ENCODE measurements at places on chromosomes 16 and 17.

DNA sequence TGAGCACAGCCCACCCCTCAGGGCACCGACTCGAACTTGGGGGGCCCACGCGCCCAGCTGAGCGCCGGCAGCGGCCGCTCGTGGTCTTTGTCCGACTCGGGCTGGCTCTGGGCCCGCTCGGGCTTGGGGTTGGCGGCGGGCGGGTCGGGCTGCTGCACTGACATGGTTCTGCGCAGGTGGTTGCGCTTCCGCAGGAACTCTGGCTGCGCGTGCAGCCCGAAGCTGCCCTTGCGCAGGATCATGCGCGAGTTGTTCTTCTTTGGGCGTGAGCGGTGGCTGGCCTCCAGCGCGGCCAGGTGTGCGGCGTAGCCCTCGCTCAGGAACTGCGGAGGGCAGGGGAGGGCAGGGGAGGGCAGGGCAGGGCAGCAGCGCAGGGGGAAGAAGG, 11.1 kb downstream of the PIMREG start:
- peak; percentile 21 for DNase-seq

DNA sequence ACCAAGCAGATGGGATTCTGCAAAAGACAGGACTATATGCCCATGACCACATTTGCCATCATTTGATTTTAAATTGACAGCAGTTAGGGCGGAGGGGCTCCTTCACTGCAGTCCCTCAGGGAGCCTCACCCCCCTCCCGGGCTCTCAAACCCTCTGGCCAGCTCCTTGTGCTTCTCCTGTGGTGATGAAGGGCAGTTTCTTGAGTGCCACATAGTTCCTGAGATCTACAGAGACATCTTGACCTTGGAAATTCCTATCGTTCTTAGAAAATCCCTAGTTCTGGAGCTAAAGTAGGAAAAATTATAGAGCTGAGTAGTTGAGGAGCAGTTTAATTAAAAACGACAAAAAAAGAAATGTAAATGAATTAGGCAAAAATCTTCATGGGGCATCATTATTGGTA, 231.5 kb downstream of the CCDC182 start:
- no peak for DNase-seq

GRCh38 chr17:45874151-45874550, 20.2 kb upstream of the MAPT start:
- peak; percentile 24 for DNase-seq

DNA sequence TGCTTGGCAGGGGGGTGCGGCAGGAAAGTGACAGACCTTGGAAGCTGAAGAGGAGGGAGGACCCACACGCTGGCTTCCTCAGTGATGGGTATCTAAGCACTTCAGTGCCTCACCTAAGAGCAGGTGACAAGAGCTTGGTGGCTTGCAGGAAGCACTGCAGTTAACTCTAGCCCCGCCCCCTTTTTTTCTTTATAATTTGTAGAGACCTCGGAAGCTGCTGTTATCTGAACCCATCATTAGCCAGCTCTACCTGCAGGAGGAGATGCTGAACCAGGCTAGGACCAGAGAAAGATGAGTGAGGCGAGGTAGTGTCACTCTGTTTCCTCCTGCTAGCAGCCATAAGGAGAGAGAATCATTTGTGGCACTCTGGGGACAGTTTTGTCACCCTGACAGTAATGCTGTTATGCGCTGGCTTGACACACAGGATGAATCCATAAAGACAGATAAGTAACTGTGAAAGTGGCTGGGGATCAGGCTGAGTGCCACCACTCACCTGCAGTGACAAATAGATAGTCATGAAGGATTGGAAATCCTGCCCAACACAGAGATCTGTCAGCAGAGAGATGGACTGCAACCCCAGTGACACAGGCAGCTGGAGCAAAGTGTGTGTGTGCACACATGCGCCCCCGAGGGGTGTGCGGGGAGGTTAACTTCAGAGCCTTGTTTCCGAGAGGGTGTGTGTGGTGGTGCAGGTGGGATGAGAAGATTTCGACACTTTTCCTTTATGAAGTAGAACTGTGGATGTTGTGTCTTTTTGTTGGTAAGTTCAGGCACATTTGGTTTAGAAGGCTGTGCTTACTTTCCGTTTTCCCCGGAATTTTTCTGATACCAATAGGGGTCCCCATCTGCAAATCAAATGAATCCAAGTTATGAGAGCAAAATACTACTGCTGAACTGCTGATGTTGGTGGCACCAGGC, 224.0 kb downstream of the IRX3 start:
- DNase-seq, result no peak

DNA sequence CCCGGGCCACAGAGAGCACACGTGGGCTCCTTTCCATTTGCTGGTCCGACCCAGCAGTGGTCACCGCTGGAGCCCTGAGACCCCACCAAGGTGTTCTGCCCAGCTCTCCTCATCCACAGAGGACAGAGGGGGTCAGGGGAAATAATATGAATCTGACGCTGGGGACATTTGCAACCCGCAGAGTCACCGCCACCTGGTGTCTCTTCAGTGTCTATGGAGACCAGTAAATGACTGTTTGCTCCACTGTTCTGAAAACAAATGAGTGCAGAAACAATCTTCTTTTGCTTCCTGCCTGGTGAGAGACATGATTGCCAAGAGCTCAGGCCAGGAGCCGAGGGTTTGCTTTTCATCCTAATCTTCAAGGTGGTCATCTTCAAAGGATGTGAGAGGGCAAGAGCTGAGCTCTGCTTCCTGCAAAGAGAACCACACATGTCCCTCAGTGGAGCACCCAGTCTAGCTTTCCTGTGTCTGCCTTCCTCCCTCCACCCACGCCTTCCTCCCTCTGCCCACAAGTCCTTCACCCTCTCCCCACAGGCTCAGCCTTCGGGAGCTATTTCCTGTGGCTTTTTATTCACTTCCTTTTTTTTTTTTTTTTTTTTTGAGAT, 14.7 kb upstream of the KLHDC4 start:
- peak; percentile 30 for DNase-seq

GRCh38 chr17:39921323-39921722, 2.9 kb upstream of the GSDMB start:
- DNase-seq, result peak; percentile 41

DNA sequence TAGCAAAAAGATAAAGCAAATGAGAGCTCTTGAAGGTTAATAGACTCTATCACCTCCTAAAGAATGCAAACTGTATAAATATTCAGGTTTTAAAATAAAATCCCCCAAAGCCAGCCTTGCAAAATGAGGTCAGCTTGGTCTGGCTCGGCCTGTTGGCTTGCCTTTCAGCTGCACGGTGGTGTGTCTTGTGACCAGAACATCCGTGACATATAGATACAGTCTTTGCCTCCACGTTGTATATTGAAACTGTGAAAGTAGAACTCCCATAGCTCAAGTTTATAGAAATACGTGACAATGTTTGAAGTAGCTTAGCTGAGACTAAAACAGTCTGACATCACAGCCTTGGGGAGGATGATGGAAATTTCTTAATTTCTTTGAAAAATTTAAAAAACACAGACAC, 236.6 kb upstream of the MYOCD start:
- no peak for DNase-seq

DNA sequence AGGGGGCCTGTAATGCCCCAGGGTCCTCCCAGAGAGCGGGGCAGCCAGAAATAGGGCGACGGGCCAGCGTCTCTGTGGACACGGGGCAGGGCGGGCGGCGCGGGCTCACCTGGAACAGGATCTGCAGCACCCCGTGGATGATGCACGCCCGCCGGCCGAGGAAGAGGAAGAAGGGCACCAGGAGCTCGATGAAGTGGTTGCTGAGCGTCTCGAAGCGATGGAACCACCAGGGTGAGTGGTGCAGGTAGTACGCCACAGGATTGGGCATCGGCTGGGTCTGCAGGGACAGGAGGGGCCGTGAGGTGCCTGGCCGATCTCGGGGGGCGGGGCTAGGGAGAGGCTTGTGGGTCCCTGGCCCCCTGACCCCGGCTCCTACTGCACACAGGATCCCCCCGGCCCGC, 78.9 kb upstream of the GNG13 start:
- no peak for DNase-seq

DNA sequence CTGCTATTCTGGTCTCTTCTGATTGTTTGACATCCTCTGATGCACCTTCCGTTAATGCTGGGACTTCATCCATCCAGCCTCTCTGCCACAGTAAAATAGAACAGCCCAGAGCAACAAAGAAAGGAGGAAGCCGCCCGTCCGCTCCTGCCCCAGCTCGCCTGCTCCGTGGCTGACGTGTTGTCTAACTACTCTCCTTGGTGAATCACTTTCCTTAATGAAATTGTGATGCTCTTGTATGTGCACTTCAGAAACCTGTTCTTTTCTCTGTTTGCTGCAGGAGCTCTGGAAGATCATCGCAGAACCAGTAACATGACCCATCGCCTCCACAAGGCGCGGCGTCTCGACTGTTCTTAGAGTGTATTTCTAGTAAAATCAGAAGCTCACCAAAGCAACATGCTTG, 24.3 kb downstream of the METTL22 start:
- DNase-seq, result no peak

DNA sequence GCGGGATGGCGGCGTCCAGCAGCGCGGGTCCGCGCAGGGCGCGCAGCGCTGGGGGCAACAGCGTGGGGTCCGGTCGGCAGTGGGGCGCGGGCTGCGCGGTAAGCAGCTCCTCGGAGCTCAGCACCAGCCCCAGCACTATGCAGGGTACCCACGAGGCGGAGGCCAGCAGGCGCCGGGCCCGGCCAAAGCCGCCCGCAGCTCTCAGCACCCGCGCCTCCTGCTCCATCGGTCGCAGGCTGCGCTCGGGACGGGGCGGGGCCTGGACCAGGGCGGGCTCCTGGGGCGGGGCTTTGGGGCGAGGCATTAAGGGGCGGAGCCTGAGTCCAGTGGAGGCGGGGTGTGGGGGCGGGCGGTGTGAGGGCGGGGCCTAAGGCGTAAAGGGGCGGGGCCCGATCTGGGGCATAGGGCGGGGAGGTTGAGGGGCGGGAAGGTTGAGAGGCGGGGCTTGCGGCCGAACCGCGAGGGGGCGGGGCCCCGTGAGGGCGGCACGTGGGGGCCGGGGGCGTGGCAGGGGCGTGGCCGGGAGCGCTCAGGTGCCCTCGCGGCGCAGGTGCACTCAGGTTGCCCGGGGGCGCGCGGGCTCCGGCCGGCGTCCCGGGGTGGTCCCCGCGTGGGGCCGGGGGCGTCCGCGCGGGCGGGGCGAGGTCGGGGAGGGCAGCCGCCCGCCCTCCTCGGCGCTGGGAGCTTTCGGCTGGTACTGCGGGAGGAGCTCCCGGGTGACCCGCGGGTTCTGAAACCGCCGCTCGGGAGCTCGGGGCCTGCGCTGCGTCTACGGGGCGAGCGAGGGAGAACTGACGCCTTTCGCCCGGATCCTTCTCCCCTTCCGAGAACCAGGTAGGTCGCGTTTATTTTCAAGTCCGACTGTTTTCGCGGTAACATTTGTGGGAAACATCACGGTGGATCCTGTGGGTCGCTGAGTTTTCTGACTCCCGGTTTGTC, 1.4 kb upstream of the SLC22A31 start:
- DNase-seq, result peak; percentile 80

DNA sequence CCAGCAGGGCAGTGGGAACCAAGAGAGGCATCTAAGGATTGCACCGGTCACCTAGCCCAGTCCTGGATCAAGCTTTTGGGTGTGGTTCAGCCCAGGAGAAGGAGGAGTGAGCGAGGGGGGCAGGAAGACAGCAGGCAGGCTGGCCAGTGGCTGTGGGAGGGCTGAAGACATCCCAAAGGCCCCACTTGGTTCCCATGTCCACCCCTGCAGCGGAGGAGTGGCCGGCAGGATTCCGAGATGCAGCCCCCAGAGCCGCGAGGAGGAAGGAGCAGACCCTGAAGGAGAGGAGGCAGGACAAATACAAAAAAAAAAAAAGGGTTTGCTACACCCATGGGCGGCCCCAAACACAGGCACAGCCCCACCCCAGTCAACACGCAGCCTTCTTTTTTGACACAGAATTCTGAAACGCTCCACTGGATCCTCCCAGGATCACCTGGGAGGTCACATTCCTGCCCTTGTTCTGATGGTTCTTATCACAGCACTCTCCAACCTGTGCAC, 1.1 kb upstream of the SLC47A2 start:
- no peak for DNase-seq

DNA sequence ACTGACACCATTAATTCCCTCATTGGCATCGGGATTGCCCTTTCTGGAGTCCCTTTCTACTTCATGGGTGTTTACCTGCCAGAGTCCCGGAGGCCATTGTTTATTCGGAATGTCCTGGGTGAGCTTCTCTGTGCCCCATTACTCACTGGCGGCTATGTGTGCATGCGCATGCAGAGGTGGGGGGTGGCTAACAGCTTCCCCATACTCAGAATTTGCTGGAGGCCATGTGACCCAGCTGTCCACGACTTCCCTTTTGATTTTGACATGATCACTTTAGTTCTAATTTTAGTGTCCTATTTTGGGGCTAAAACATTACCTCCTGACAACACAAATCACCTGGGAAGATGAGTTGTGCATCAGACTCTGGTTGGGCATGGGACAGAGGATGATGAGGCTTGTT, 14.1 kb downstream of the SLC7A6OS start:
- no peak for DNase-seq

DNA sequence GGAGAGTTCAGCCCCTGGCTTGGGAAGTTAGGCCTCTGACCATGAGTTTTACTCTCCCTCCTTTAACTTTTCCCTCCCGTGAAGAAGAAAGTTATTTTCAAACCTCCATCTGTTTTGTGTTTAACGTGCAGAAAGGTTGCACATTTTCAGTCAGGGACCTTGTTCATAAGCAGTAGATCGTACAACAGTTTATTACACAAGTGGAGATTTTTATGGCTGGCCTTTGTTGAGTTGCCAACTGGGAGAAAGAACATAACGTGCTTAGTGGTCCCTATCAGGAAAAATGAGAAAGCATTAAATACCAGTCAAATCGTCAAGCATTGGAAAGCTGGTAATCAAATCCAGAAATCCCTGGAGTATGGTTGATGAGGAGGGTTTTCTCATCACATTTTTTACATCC, 117.9 kb upstream of the MYOCD start:
- no peak for DNase-seq

DNA sequence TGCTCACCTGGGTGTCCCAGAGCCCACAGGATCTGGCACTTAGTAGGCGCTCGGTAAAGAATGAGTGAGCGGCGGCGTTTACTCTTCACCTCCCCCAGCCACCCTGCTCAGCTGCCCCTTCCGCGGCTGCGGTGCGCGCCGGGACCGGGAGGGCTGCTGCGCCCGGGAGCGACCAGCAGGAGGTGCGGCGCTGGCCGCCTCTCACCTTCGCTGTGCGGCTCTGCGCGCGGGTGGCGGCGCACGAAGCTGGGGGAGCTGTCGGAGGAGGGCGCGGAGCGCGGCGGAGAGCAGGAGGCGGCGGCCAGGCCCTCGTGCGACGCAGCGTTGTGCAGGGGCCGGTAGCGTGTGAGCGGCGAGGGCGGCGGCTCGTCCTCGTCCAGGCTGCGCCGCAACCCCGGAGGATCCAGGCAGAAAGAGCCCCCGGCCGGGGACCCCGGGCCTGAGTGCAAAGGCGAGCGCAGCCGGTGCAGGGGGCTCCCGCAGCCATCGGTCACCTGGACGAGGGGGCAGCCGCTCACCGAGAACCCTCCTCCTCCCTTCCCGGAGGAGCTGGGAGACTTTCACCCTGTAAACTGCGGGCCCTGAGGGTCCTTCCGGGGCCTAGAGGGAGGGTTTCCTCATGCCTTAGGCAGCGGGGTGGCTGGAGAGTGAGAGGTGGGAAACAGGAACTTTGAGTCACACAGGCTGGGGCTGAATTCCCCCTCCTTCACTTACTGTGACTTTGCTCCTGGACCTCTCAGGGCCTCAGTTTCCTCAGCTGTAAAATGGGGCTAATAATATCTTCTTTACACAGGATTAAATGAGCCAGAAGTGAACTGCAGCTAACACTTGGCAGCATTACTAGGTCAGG, 12.5 kb downstream of the SAMD14 start:
- peak; percentile 56 for DNase-seq

- peak; percentile 58 for DNase-seq
Observed at GRCh38 chr17:74759243-74759801, 10.9 kb downstream of the NHERF1 start.

GRCh38 chr17:70447588-70447987, 278.3 kb downstream of the KCNJ2 start:
- DNase-seq, result no peak
